ENCODE measurements at places on chromosomes 13 and 19.
A peak's percentile ranks its signal among the peaks of the same experiment; 100 is the strongest.

GRCh38 chr19:38336638-38337359 lies 1.2 kb downstream of the CATSPERG start:
- no peaks in the 10 kb centered on the region for H3K27me3 ChIP-seq
- peak overlapping the region; percentile 67 for H3K4me3 ChIP-seq
- H3K36me3 ChIP-seq, result no peaks in the 10 kb centered on the region
- no peak overlapping the region for H3K27ac ChIP-seq
- H3K4me1 ChIP-seq, result peaks cover 8% of the 10 kb centered on the region

GRCh38 chr13:50995854-50996253 lies 86.3 kb downstream of the RNASEH2B start:
- H3K4me3 ChIP-seq, result no peak overlapping the region
- no peaks in the 10 kb centered on the region for H3K27me3 ChIP-seq
- no peak overlapping the region for H3K27ac ChIP-seq
- H3K36me3 ChIP-seq, result no peaks in the 10 kb centered on the region
- no peak for DNase-seq

- H3K36me3 ChIP-seq, result no peaks in the 10 kb centered on the region
- no peaks in the 10 kb centered on the region for H3K4me1 ChIP-seq
- H3K27ac ChIP-seq, result no peak overlapping the region
- H3K4me3 ChIP-seq, result no peak overlapping the region
Observed at GRCh38 chr13:70338609-70339008, 230.4 kb upstream of the KLHL1 start.

DNA sequence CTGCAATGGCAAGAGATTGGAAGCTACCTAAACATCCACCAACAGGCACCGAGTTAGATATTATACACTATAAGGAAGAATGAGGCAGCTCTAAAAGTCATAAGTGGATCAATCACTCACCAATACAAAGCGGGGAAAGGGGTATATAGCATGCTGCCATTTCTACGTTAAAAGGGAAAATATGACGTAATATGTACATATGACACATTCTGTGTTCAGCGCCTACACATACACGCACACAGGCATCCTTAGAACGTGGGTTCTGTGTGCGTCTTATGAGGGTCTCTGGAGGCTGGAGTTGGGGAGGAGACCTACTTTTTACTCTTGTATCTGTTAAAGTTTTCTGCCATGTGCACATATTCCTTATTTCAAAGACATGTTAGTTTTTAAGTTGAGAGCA lies 5.9 kb downstream of the IL17D start:
- H3K4me3 ChIP-seq, result no peak overlapping the region
- peaks cover 13% of the 10 kb centered on the region for H3K27me3 ChIP-seq
- H3K27ac ChIP-seq, result no peak overlapping the region
- DNase-seq, result no peak

DNA sequence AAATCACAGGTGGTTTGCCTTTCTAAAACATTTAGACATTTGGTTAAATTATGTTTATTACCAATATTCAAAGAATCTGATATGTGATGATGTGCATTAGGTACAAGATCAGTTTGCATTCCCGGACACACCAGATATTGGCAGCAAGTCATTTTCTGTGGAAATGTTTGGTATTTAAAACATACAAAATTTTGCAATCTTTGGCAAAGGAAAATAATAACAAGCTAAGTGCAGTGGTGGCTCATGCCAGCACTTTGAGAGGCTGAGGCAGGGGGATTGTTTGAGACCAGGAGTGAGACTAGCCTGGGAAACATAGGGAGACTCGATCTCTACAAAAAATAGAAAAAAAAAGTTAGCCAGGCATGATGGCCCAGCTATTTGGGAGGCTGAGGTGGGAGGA lies 29.1 kb upstream of the TSC22D1 start:
- H3K4me1 ChIP-seq, result no peaks in the 10 kb centered on the region
- H3K36me3 ChIP-seq, result no peaks in the 10 kb centered on the region
- no peak overlapping the region for H3K4me3 ChIP-seq
- no peak overlapping the region for H3K27ac ChIP-seq
- H3K27me3 ChIP-seq, result no peaks in the 10 kb centered on the region
- no peak for DNase-seq

DNA sequence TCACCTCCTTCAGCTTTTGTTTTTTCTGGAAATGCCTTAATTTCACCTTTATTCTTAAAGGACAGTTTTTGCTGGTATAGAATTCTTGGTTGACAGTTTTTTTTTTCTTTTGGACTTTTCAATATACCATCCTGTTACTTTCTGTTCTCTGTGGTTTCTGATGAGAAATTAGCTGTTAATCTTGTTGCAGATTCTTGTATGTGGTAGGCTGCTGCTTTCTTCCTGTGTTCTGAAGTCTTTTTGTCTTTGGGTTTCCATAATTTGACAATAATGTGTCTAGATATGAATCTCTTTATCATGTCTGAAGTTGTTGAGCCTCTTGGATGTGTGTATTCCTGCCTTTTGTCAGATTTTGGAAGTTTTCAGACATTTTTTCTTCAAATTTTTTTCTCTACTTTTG lies 12.0 kb downstream of the ZNF283 start:
- H3K36me3 ChIP-seq, result peaks cover 65% of the 10 kb centered on the region
- H3K27ac ChIP-seq, result no peak overlapping the region
- no peak overlapping the region for H3K4me3 ChIP-seq
- DNase-seq, result no peak

GRCh38 chr13:113050734-113051431 lies 54.7 kb upstream of the F7 start:
- no peaks in the 10 kb centered on the region for H3K36me3 ChIP-seq
- DNase-seq, result no peak
- no peak overlapping the region for H3K27ac ChIP-seq
- H3K4me1 ChIP-seq, result peaks cover 9% of the 10 kb centered on the region
- H3K4me3 ChIP-seq, result no peak overlapping the region

- no peaks in the 10 kb centered on the region for H3K36me3 ChIP-seq
- peaks cover 12% of the 10 kb centered on the region for H3K27me3 ChIP-seq
- DNase-seq, result peak; percentile 93
Observed at GRCh38 chr19:12801466-12802266, at the start of the genes PRDX2 and THSD8. Gene PRDX2, minus strand, starts transcription at chr19:12801800. Its CDS starts 539 bp downstream, at chr19:12801261. Gene THSD8, plus strand, starts transcription at chr19:12802069. Its CDS starts 3 bp downstream, at chr19:12802072.

- H3K4me1 ChIP-seq, result no peaks in the 10 kb centered on the region
- H3K27ac ChIP-seq, result no peak overlapping the region
- no peak overlapping the region for H3K4me3 ChIP-seq
- no peaks in the 10 kb centered on the region for H3K36me3 ChIP-seq
Observed at GRCh38 chr13:50179977-50180376, 164.7 kb downstream of the KCNRG start.

DNA sequence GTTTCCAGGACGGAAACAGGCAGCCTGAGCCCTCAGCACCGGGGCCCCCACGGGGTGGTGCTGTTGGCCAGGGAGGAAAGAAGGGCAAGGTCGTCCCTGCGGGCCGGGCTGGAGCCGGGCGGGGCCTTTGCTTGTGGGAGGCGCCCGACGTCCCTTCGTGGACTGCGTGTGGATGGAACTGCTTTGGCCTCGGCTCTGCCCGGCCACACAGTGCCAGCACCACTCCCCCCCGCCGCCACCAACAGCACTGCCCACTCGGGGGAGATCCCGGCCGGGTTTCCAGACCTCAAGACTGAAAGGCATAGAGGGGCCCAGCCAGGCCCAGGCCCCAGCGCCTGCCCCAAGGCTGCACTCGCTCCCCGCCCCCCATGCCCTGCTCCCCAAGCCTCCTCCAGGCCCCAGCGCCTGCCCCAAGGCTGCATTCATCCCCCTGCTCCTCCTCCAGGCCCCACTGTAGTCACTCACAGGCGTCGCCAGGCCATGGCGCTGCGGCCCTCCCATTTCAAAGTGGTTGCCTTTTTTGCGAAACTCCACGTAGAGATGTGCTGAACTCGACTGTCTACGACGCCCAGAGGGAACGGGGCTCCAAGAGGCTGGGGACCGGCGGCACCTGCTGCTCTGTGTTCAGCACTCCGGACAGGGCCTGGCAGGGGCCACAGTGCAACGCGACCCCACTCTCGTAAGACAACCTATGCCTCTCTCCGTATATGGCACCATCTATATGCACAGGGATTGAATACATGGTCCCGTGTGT lies 22.5 kb downstream of the C13orf46 start:
- H3K27me3 ChIP-seq, result no peaks in the 10 kb centered on the region
- no peaks in the 10 kb centered on the region for H3K4me1 ChIP-seq
- no peak overlapping the region for H3K4me3 ChIP-seq
- no peak overlapping the region for H3K27ac ChIP-seq
- peak; percentile 70 for DNase-seq
- H3K36me3 ChIP-seq, result no peaks in the 10 kb centered on the region

- no peak for DNase-seq
- H3K36me3 ChIP-seq, result no peaks in the 10 kb centered on the region
- H3K27me3 ChIP-seq, result no peaks in the 10 kb centered on the region
- H3K4me1 ChIP-seq, result no peaks in the 10 kb centered on the region
- H3K27ac ChIP-seq, result no peak overlapping the region
- no peak overlapping the region for H3K4me3 ChIP-seq
Observed at GRCh38 chr19:648305-648704, 8.6 kb downstream of the FGF22 start.

DNA sequence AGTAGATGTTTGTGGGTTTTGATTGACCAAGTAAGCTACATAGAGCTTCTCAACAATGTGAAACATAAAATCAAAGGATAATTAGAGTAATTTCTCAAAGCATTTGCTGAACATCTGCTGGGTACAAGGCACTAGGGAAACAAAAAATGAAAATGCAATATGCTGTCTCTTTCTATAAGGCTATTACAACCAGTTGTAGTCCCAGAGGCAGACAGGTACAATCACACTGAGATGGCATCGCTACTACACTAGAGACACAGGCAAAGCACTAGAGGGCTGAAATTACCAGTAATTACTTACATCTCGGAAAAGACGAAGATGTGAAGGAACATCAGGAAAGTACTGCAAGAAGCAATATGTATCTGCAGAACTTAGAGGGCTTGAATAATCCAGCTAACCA lies 133.3 kb downstream of the LHFPL6 start:
- H3K4me3 ChIP-seq, result no peak overlapping the region
- H3K27ac ChIP-seq, result no peak overlapping the region
- DNase-seq, result no peak
- no peaks in the 10 kb centered on the region for H3K27me3 ChIP-seq

DNA sequence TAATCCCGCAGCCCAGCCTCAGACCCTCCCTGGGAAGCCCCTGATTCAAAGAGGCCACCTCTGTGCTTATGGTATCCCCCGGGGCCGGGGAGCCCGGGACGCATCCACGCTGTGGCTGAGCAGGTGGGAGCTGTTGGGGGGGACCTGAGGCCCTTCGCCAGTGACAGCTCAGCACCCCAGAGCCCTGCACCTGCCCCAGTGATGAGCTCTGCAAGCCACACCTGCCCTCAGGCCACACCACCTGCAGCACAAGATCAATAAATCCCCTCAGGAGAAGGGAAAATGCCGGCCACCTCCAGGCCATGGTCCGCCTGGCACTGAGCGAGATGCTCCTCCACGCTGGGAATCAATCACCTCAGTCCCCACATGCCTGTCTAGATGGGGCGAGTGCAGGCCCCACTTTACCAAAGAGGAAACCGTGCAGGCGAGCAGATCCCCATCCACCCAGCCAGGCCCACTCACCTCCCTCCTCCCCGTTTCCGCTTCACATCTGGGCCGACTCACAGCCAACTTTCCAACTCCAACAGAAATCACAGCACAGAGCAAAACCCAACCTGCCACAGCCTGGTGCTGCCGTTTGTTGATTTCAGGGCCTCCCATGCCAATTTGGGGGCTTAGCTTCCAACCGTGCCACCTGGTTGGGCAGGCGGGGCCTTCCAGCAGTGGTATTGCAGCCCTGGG lies 12.8 kb downstream of the MOB3A start:
- no peaks in the 10 kb centered on the region for H3K4me1 ChIP-seq
- H3K4me3 ChIP-seq, result no peak overlapping the region
- H3K27ac ChIP-seq, result no peak overlapping the region
- DNase-seq, result no peak
- no peaks in the 10 kb centered on the region for H3K27me3 ChIP-seq

GRCh38 chr19:45824041-45824471 lies 8.9 kb upstream of the RSPH6A start:
- H3K4me3 ChIP-seq, result no peak overlapping the region
- no peaks in the 10 kb centered on the region for H3K4me1 ChIP-seq
- no peak overlapping the region for H3K27ac ChIP-seq
- no peak for DNase-seq

GRCh38 chr19:5436948-5437306 lies 18.3 kb upstream of the ZNRF4 start:
- H3K27me3 ChIP-seq, result peaks cover 17% of the 10 kb centered on the region
- no peak for DNase-seq
- H3K4me1 ChIP-seq, result no peaks in the 10 kb centered on the region
- H3K4me3 ChIP-seq, result peak overlapping the region; percentile 57
- H3K36me3 ChIP-seq, result no peaks in the 10 kb centered on the region

- H3K27me3 ChIP-seq, result no peaks in the 10 kb centered on the region
- peaks cover 2% of the 10 kb centered on the region for H3K4me1 ChIP-seq
- H3K27ac ChIP-seq, result no peak overlapping the region
- H3K4me3 ChIP-seq, result no peak overlapping the region
- H3K36me3 ChIP-seq, result no peaks in the 10 kb centered on the region
Observed at GRCh38 chr19:15399635-15400034, 19.2 kb downstream of the AKAP8L start.

All from neural progenitor cell (in vitro differentiated cells).